ENCODE measurements at places on chromosomes 4 and X.

- DNase-seq, result no peak
Observed at GRCh38 chr4:149972407-149972806, 105.8 kb upstream of the DCLK2 start.

- no peak for DNase-seq
Observed at GRCh38 chr4:24885342-24885741, 27.5 kb downstream of the CCDC149 start.

GRCh38 chr4:6556263-6556662 lies 18.7 kb upstream of the MAN2B2 start:
- no peak for DNase-seq

DNA sequence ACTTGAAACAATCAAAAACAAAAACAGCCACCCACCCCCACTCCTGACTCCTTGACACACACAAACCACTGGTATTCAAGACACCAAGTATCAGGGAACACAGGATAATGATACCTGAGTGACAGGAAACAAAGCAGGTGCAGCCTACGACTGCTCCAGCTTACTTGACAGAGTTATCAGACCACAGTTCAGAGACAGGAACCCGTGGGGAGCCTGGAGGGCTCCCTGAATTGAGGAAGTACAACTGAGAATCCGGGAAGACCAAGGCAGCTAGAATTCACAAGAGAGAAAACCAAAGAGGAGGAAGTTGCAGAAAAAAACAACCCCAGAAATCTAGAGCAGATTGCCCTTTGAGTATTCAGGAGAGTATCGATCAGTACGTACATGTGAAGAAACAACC lies 20.5 kb downstream of the COMMD8 start:
- DNase-seq, result no peak

DNA sequence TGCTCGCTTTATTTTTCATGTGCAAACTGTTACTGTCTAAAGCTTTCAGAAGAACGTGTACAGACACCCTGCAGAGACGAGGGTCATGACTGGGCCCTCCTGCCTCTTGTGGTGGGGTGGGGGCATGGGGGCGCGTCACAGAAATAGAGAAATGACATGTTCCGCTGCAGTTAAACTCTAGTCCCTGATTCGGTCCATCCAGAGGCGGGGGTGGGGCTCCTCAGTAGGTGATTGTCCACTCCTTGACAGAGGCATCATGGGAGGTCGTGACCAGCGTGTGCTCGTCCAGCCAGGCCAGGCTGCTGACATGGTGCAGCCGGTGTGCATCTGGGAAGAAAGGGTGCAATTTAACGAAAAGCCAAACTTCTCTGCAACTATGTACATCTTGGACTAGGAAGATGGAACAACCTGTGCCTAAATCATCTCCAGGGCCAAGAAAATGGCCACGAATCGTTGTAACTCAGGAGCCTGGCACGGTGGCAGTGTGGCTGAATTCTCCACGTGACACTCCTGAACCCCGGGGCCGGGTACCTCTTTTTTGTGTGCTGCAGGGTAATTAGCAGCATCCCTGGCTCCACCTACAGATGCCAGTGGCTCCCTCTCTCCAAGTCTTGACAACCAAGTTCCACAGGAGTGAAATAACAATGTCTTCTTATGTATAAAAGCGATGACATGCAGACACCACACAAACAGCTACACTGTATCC lies 41.3 kb downstream of the WDR1 start:
- DNase-seq, result no peak

DNA sequence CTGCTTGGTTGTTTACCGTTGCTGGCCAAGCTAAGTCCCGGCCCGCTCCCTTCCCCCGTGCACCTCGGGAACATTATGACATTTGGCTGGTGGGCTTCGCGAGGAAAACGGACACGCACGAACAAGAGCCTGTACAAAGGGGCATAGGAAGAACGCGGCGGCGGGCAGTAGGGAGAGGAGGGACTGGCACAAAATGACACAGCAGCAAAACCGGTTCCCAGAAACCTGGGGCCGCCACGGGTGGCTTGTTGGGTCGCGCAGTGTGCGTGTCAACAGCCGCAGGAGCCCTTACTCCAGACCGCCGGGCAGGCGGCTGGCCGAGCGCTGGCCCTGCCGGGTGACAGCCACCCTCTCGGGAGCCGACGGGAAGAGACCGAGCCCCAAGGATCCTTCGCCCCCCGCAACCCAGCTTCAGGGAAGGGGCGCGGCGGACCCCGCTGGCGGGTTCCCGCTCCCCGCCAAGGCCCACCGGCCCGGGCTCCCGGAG lies 1.6 kb upstream of the LIN54 start:
- DNase-seq, result no peak

GRCh38 chr4:40630335-40631021 lies 814 bp upstream of the RBM47 start:
- DNase-seq, result no peak

- no peak for DNase-seq
Observed at GRCh38 chrX:675955-676295, 45.3 kb downstream of the SHOX start.

DNA sequence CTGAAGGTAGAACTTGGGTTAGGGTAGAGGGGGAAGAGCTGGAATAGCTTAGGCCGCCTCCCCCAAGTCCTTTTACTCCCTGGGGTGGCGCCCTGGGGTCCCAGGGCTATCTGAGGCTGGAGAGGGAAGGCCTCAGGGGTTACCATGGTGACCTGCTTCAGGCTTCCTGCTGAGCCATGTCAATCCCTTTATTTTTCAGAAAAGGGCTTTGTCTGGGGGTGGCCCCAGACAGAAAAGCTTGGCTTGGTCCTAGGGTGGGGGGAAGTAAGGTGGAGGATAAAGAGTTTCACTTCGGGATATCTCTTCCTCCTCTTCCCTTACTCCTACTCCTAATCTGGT lies 6.3 kb downstream of the EFNB1 start:
- DNase-seq, result no peak

DNA sequence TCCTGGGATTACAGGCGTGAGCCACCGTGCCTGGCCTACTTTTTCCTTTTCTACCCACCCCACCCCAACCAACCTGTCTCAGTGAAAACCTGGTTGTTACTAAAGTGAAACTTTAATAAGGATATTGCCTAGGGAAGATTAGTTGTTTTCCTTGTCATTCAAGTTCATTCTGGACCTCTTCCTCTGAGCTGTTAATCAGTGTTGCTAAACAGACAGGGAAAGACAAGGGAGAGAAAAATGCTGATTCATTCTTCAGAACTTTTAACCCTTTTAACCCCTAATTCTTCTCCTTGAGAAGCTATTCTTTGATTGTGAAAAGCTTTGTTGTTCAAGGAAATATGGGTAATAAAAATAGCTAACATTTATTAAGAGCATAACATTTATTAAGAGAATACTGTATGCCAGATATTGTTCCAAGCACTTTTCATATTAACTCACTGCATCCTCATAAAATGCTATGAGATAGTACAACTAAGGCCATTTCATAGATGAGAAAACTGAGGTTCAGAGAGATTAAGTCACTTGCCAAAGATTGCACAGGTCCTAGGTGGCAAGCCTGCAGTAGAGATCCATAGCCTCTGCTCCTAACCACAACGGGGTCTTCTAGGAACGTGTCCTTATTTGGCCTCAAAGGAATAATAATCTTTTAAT lies 34.8 kb downstream of the OSTC start:
- DNase-seq, result no peak

GRCh38 chr4:124564121-124564520 lies 148.4 kb downstream of the ANKRD50 start:
- DNase-seq, result no peak

DNA sequence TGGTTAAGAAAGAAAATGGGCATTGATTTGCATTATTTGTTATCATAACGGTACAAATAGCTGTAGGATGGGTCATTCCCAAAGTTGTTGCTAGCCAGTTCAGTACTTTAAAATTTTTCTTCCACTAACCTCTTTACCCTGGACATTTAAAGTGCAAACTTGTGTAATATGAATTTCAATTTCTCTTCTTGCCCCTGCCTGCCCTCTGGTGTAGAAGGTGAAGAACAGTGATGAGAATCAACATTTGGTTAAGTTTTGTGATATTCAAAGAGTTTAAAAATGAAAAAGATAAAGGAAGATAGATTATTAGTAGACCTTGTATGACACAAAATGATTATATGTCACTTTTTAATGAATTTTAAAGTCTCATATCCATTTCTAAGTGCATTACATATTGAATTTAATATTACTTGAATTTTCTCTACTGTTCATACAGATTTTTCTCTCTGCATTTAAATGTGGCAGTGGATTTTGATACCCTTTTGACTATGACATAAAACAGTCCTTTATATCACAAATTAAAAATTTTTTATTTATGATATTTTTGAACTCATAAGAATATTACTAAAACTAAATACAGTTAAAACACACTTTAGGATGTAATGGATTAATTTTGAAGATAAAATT lies 337.7 kb downstream of the BMPR1B start:
- DNase-seq, result peak; percentile 45

GRCh38 chr4:109462802-109463201 lies 29.2 kb downstream of the SEC24B start:
- DNase-seq, result no peak

GRCh38 chr4:110119880-110120279 lies 78.5 kb downstream of the ELOVL6 start:
- DNase-seq, result no peak

GRCh38 chrX:40446921-40447320 lies 133.8 kb upstream of the ATP6AP2 start:
- no peak for DNase-seq
